Large intestine (tissue), 12 donors: ENCODE measurements at places on chromosomes 16 and 17.

- no peak for DNase-seq
Observed at GRCh38 chr16:531494-532125, 4.1 kb downstream of the CAPN15 start.

- no peak for DNase-seq
Observed at GRCh38 chr17:57832314-57833178, 17.3 kb downstream of the MRPS23 start.

DNA sequence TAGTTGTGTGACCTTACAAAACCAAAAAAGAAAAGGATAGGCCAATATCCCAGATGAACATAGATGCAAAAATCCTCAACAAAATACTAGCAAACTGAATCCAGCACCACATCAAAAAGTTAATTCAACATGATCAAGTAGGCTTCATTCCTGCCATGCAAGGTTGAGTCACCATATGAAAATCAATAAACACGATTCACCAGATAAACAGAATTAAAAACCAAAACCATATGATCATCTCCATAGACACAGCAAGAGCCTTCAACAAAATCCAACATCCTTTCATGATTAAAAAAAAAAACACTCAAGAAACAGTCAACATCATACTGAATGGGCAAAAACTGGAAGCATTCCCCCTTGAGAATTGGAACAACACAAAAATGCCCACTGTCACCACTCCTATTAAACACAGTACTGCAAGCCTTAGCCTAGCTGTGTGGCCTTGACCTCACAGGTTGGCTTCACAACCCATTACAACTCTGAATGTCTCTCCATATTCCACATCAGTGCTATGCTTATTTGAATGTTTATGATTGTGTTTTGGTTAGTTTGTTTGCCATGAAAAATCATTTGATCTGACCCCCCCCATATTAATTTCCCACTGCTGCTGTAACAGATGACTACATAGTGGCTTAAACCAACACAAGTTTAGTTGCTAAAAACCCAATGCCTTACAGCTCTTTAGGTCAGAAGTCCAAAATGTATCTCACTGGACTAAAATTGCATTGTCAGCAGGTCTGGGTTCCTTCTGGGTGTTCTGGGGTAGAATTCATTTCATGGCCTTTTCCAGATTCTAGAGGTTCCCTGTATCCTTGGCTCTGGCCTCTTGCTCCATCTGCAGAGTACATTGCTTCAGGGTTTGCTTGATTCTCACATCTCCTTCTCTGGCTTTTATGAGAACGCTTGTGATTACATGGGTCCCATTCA, 257.1 kb upstream of the DYNLRB2 start:
- no peak for DNase-seq

DNA sequence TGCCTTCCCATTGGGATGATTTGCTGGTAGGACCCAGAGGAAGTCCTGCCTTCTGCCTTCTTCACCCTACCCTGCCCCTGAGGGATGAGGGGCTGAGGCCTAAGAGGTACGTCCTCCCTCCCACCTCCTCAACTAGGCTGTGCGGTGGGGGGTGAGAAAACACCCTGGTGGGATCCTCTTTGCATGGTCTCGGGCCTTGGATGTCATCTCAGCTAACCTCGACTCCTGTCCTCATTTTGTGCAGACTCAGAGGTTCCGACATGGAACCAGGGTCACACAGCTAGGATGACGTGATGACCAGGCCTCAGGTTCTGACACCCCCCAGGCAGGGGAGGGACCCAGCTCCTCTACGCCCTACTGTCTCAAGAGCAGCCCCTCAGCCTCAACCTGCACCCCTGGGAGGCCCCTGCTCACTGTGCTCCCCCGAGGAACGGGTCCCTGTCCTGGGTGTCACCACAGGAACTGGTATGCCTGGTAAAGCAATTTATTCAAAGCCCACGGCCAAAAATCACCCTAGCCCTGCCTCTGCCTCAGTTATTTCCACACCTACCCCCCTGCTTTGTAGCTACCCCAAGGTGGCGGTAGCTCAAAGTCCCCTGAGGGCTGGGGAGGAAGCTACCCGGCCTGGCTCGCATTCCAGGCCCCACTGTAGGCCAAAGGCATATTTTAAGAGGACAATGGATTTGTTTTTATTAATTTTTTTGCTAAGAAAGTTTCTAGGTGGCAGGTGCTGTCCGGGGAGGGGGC, 17.5 kb downstream of the UNC13D start:
- no peak for DNase-seq

DNA sequence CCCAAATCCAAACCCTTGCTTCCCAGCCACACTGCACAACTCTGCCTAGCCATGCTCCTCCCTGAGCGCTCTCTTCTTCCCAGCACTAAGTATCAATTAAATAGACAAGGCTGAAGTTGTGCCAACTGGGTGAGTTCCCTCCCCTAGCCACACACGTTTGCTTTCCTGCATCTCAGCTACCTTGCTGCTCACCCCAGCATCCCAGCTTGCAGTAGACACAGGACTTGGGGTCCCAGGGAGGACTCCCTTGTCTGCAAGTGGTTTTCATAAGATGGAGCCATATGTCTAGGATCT, 4.9 kb downstream of the CCDC182 start:
- DNase-seq = no peak

DNA sequence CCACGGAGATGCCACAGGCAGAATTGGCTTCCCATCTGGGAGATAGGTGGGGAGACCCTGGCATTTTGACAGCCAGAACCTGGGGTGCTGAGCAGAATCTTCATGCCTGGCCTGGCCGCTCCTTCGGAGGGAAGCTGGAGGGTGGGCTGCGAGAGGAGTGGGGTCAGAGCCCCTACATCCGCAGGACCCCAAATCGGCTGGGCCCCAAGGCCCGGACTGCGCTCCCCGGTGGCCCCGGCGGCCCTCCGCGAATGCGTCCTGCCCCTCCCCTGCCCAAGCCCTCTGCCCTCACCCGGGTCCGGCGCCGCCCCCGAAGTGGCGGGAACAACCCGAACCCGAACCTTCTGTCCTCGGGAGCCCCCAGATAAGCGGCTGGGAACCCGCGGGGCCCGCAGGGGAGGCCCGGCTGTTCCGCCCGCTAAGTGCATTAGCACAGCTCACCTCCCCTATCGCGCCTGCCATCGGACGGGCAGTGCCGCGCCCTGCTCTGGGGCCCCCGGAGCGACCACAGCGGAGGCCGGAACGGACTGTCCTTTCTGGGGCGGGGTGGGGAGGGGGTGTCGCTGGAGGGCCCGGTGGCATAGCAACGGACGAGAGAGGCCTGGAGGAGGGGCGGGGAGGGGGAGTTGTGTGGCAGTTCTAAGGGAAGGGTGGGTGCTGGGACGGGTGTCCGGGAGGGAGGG, 850 bp upstream of the PNMT start:
- DNase-seq = peak; percentile 70

DNA sequence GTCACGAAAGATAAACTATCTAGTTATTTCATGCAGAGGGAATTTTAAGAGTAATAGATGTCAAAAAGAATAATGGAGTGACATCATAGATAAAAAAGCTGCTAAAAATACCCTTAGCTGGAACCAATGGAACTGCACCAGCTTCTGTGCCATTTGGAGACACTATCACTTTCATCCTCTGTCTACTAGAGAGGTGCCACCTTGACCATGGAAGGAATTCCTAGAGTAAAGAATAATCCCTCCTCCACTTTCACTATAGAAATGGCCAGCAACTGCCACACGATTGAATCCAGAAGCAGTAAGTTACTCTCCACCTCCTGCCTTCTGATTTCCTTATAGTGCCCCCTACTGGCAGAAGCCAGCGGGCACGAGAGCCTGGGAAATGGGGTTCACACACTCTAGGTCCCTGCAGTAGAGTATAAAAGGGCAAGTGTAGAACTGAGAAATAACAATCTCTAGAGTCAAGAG, 2.8 kb upstream of the ALDH3A2 start:
- peak; percentile 33 for DNase-seq

DNA sequence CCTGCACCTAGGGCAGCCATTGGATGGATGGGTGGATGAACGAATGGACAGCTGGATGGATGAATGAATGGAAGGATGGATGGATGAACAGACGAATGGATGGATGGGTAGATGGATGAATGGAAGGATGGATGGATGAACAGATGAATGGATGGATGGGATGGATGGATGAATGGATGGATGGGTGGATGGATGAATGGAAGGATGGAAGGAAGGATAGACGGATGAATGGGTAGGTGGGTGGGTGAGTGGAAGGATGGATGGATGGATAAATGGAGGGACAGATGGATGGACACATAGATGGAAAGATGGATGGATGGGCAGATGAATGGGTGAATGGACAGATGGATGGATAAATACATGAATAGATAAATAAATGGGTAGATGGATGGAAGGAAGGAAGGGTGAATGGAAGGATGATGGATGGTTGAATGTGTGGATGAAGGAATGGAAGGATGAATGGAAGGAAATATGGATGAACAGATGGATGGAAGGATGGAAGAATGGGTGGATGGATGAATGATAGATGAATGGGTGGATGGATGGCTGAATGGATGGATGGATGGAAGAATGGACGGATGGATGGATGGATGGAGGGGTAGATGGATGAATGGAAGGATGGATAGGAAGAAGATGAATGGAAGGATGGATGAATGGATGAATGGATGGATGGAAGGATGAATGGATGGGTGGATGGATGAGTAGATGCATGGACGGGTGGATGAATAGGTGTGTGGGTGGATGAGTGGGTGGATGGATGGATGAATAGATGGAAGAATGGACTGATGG, 15.4 kb downstream of the SRL start:
- no peak for DNase-seq

- DNase-seq = no peak
Observed at GRCh38 chr16:47461598-47462266, 601 bp downstream of the PHKB start.

DNA sequence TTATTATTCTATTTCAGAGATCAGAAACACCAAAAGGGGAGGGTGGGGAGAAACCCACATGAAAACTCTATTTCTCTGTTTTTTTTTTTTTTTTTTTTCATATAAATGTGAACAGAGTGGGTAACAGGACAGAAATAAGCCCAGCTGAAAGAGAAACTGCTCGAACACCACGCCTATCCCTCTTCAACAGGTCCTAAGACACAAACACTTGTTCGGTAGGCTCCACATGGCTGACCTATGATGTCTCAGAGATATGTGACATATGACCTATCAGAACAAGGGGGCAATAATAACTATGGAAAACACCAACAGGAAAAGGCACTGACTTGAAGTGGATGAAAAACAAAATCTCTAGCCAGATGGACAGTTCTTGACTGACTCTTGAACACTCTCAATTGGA, 44.8 kb downstream of the PARN start:
- no peak for DNase-seq

- no peak for DNase-seq
Observed at GRCh38 chr17:64565563-64565962, 58.8 kb downstream of the CEP95 start.

- DNase-seq = no peak
Observed at GRCh38 chr16:89693931-89694783, 7.3 kb downstream of the SPATA2L start.

DNA sequence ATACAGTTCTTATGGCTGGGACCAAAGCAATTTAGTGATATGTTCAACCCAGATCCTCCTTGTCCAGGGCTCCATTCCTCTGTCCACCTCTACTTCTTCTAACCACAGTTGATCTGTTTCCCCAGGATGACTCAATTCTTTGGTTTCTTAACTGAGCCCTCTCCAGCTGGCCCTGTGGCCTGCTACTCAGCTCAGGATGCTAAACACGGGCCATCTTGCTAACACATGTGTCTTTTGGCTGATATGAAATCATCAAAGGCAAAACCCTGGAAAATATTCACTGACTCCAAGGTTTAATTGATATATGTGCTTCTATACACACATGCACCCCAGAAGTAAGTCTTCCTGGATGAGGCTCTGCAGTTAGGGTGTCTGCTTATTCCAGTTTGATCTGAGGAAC, 43.8 kb downstream of the SHISA6 start:
- DNase-seq = no peak

DNA sequence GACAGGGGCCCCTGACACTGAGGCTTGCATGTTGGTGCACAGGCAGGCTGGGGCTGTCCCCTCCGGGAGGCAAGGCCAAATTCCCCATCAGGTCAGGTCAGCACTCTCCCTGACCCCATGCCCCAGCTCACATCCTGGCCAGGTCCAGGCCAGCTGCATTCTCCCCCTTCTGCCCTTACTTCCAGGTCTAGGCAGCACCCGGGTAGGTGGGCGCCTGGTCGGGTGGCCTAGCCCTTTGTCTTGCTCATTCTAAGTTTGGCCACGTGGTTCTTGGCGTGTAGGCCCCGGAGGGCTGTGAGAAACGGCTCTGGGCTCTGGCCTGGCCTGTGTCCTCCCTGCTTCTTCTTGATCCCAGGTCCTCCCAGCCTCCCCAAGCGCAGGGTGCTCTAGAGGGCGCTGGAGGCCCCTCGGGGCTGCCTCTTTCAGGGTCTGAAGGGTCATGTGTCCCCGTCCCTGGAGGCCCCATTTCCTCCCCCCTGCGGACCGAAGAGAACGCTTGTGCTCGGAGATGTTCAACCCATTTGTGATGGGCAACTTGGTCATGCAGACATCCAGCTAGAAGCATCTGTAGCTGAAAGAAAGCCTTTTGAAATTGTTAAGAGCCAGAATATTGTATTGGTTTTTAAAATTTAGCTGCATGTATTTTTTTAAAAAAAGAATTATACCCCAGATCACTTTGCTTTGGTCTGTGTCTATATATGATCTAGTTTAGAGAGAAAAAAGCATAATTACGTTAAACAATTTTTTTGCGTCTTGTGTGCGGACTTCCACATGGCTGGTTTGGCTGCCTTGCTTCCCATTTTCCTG, 6.7 kb downstream of the BAHCC1 start:
- peak; percentile 76 for DNase-seq

- no peak for DNase-seq
Observed at GRCh38 chr16:85659805-85660511, 28.8 kb downstream of the GINS2 start.

- no peak for DNase-seq
Observed at GRCh38 chr17:61075988-61076387, 323.7 kb upstream of the TBX2 start.
